ENCODE measurements at places on chromosomes 1 and 21. TPM values are rescaled to one million over a fixed set of nuclear protein-coding genes. Genes with fewer than 3 reads are reported as not detected.

DNA sequence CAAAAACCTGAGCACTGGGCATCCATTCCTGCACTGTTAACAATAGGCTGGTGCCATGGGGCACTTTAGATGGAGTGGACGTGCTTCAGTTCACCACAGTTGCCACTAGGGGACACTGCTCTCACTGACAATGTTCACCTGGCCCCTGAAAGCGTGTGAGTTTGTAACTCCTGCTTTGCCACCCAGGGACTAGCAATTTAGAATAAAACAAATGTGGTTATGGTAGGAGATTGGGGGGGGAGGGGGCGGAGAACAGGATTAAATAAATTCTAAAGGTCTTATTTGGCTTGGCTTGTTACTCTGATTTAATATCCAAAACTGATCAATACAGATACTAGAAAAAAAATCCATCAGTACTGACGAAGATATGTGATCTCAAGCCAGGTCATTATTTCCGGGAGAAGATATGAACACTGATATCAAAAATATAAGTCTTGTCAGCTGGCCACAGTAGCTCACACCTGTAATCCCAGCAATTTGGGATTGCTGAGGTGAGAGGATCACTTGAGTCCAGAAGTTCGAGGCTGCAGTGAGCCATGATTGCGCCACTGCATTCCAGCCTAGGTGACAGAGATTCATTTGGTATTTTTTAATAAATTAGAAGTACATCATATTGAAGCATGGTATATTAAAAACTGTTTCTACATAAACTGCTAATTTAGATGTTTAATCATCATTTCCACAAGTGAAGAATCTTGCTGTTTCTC lies 23.2 kb downstream of the INTS7 start:
- peak; percentile 64 for DNase-seq

DNA sequence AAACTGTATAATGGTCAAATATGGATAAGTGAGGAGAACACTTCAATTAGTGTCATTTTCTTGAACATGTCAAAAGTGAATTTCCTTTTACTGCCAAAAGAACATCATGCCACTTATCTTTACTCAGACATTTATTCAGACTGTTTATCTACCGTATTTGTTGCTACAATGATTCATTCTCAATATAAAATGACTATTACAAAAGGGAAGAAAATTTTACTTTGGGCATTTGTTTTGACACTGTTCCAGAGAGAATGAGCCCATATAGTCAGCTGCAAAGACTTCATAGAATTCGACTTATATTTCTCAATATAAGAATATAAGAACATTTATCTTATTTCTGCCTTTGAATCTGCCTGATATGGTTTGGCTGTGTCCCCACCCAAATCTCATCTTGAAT lies 1699.1 kb downstream of the BRINP3 start:
- DNase-seq: no peak

GRCh38 chr1:211613951-211614350 lies 35.0 kb upstream of the SLC30A1 start:
- DNase-seq: no peak

DNA sequence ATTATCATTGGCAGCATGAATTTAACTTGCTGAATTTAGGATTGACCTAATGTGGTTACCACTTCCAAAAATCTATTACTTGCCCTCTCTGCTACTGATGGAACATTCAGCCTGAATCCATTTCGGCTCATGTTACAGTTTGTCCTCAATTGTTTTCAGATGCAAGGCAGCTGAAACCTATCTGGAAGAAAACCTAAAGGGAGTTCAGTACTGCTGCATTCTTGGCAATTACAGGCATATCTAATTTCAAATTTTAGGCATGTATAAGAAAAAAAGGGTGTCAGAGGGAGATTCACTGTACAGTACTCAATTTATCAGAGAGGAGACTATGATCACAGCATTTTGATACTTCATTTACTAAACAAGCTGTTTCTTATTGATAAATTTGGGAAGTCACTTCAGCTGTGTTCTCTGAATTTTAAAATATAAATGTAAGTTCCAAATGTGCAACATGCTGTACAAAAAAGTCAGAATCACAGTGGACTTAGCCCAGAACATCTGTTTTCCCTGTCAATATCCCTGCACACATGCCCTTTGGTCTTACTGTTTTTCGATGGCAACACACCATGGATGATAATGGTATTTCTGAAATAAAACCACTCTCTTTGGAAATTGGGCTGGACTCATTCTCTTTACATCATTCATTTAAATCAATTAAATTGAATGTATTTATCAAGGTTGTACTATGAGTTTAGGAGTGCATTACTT lies 651.6 kb upstream of the ADGRL4 start:
- DNase-seq: no peak

DNA sequence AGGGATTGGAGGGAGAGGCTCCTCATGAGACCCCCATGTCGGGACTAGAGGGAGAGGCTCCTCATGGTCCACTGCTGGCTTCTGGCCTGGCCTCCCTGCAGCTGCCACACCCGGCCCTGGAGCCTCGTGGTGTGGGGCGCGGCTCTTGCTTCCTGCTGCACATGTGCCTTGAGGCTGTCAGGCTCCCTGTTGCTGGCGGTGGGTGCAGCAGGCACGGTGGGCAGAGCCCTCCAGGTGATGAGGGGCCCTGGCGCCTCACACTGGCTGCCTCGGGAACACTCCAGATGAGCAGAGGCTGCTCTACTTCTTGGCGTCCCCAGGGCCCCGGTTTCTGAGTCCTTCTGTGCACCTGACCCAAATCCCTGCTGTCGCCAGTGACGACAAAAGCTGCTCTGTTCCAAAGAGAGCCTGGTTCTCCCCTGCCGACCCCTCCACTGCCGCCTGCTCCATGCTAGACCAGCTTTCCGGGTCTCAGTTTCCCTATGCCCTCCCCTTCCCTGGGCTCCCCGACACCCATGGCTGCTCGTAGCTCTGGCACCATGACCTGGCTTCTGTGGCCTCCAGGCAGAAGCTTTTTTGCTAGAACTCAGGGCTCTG lies 9.7 kb upstream of the ATAD3B start:
- no peak for DNase-seq

DNA sequence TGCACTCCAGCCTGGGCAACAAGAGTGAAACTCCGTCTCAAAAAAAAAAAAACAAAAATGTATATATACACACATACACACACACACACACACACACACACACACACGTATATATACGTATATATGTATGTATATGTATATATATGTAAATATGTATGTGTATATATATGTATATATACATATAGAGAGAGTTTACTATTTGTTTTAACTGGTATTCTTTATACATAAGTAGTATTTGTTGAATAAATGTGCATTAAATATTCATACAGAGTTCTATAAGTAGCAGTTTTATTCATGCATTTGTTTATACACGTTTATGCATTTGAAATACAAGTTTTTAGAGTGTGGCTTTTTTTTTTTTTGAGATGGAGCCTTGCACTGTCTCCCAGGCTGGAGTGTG lies 113.6 kb downstream of the ZMYM4 start:
- DNase-seq: no peak

- no peak for DNase-seq
These were observed 9.5 kb downstream of the CDC73 start for GRCh38 chr1:193131266-193131860.

GRCh38 chr1:44609412-44609767 lies 64.9 kb downstream of the TMEM53 start:
- peak; percentile 67 for DNase-seq

- no peak for DNase-seq
These were observed 27.7 kb upstream of the C8B start for GRCh38 chr1:56993475-56993874.

GRCh38 chr1:90045853-90046563 lies 51.1 kb downstream of the ZNF326 start:
- DNase-seq: no peak

GRCh38 chr1:40218333-40218732 lies 29.4 kb upstream of the TMCO2 start:
- DNase-seq: no peak

DNA sequence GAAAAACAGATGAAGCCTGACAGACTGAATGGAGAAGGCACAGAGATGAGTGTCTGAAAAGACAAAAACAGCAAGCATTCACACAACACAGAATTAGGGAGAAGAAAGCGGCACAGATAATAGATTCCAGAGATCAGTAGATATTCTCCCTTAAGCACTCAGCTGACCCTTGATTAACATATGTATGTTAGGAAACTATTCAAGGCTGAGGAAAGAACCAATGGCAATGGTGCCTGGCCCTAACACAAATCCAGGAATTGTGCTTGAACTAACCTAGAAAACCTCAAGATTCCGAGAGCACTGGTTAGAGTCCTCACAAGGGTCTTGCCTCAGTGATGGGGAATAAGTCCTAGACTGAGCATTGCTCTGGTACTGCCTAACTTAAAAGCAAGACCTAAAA lies 30.9 kb downstream of the KCNT2 start:
- DNase-seq: no peak

GRCh38 chr1:36783475-36783874 lies 250.8 kb downstream of the GRIK3 start:
- DNase-seq: no peak

GRCh38 chr1:57279909-57280666 lies 143.8 kb downstream of the DAB1 start:
- no peak for DNase-seq

DNA sequence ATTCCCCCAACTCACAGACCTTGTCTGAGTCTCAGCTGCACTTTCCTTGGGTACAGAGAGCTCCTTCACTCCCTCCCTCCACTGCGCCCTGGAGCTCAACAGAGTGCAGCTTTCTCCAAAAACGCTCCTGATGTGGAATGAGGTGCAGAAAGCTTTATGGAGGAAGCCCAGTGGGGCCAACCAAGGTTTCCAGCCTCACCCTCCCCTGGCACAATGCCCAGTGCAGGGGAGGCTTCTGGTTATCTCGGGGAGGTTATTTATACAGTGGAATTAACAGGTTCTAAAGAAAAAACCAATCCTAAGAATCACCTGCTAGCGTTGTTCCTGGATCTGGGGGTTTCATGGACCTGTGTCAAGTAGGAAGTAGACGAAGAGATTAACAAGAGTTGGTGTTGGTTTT lies at the start of gene ITLN1:
ITLN1 (minus strand) TSS at position 139 of the 400 bp plus-strand sequence. CDS start 303 bp downstream, outside the sequence.
- DNase-seq: peak; percentile 34

DNA sequence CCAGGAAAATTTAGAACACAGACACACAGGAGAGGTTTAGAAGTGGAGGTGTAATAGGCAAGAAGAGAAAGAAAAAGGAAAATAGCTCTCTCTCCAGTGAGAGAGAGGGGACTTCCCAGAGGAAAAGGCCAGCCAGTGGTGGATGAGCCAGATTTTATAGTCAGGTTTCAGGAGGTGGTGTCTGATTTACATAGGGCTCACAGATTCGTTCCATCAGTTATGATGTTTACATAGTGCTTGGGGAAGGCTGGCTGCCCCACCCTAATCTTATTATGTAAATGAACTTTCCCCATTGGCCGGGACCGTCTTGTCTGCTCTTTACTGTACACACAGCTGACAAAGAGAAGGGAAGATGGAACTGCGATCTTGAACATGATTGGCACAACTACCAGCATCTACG lies 797.3 kb downstream of the PLA2G4A start:
- DNase-seq: no peak

GRCh38 chr1:14310476-14310875 lies 288.0 kb upstream of the KAZN start:
- DNase-seq: no peak

- DNase-seq: no peak
These were observed 51.5 kb upstream of the SLC22A15 start for GRCh38 chr1:115924770-115925169.

DNA sequence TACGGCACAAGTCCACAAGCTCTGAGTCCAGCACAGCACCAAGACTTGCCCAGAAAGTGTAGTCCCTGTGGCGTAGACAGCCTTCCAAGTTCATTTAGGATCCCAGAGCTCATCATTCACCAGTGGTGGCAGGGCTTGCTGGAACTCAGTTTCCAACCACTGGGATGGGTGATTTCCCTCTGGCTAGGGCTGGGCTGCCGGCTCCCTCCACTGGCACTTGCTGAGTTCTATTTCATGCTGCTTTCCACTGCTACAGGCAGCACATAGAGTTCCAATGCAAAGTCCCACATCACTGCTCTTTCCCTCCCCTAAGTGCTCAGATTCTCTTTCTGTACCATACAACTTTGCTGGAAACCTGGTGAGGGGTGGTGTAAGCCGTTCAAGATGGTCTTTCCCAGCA lies 510.3 kb upstream of the TMPRSS15 start:
- no peak for DNase-seq

DNA sequence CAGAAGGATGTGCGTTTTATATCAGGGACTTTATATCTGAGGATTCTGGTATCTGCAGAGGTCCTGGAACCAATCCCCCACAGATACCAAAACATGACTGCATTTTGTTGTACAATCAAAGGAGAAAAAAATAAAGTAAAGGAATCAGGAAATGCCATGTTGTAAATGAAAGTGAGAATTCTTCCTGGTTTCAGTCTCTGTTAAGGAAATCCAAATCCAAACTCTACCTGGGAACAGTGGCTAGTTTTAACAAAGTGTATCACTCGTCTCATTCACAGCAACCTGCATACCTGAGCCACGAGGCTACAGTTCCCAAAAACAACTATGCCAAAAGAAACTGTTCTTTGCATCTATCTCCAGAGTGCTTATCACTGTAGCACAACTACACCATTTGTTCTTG lies 77.3 kb upstream of the ATF3 start:
- no peak for DNase-seq

DNA sequence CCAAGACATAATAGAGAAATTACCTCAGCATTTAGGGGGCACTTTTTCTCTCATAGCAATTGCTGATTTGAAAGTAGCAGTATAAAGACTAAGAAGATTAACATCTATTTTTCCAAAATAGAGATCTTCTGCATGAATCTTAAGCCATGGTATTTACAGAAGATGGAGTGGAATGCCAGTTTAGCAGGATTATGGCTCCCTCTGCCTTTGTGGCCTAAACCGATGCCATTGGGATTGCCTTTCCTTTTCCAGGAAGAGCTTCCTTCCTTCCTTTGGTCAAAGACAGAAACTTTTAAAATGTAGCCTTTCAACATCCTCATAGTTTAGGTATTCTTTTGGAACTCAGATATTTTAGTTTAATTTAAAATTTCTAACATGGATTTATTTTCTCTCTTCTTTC lies 39.4 kb downstream of the CFHR5 start:
- no peak for DNase-seq

GRCh38 chr1:106651028-106651762 lies 405.3 kb upstream of the PRMT6 start:
- no peak for DNase-seq

Gene OR2AK2
- not detected for total RNA-seq

Gene ANKRD34A
- total RNA-seq: 1.8 TPM

Gene KCNJ9
- total RNA-seq: not detected

Gene HSPB7
- total RNA-seq: 1,770 TPM

Gene VSIG8
- total RNA-seq: not detected

Gene B4GALT3
- 19.7 TPM for total RNA-seq

Gene RGS5
- 235 TPM for total RNA-seq

Gene CD164L2
- not detected for total RNA-seq

Gene OR6N1
- total RNA-seq: not detected

Gene RNF2
- 12.5 TPM for total RNA-seq

Gene TFF3
- total RNA-seq: 9.1 TPM

Gene MPZL1
- 66.7 TPM for total RNA-seq

Gene ILDR2
- total RNA-seq: 3.2 TPM

Gene KLHDC9
- total RNA-seq: 5.7 TPM

Gene RIPPLY3
- not detected for total RNA-seq

Measured in left cardiac atrium (tissue), 4 donors.